Stimulated activated CD4-positive, alpha-beta T cell treated with anti-CD3 and anti-CD28 coated beads, Interleukin-2, amount 100 ng/mL, for 24 hours (primary cell): ENCODE measurements at places on chromosomes 11 and 22.

DNA sequence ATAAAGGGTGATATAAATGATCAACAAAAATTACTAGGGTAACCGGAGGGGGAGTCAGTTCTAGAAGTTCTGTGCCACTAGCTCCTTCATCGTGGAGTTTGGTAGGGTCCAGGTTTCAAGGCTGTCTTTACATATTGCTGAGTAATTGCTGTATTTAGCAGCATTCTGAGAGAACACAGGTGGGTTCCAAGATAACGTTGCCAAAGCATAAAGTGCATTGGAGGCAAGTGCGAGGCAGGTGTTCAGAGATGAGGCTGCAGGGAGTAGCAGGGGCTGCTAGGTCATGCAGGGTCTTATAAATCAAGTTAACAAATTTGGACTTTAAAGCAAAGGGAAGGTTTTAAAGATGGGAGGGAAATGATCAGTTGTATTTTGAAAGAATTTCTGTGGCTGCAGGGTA is 17.8 kb downstream of the SGSM3 start:
- no peak for DNase-seq

DNA sequence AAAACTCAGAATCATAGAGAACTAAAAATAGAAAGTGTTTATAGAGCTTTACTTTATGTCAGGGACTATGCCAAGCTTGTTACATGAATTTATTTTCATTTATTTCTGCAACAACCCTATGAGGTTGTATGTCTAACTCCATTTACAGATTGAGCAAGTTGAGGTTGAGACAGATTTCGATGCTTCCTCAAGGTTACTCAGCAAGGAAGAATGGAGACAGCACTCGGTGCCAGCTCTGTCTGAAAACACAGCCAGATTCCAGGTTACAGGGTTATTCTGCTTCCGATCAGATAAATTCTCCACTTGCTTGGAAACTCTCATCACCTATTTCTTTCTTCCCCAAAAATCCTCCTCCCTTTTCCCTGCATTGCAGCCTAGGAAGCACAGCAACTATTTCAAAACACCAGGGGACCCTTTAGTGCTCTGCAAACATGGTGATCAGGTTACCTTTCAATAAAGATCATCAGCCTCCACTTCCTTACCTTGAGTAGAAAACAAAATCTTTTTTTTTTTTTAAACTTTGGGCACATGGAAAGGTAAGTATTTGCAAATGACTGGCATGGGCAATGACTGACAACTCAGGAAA is 7.0 kb downstream of the MMP3 start:
- DNase-seq, result no peak

- DNase-seq, result no peak
These were observed 242.9 kb downstream of the NELL1 start for GRCh38 chr11:20912065-20912821.

DNA sequence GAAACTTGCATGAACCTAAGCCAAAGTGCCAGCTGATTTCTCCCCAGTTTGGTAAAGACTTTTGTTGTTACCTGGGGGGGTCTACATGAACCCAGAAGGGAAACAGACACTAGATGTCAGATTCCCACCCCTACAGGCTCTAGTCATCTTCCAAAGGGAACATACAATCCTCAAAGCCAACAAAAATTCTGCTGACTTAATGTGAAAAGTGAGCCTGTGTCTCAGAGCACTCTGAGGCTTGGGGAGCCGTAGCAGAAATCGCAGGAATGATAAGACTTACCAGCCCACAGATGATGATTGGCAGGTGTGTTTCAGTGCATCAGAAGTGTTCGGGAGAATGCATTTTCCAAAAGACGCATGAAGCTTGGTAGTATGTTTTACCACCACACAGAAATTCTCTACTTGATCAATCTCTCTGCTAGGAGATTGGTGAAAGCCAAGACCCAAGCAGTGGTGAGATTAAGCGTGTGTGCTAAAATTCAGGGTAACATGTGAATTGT is 187.1 kb downstream of the DBX1 start:
- no peak for DNase-seq

DNA sequence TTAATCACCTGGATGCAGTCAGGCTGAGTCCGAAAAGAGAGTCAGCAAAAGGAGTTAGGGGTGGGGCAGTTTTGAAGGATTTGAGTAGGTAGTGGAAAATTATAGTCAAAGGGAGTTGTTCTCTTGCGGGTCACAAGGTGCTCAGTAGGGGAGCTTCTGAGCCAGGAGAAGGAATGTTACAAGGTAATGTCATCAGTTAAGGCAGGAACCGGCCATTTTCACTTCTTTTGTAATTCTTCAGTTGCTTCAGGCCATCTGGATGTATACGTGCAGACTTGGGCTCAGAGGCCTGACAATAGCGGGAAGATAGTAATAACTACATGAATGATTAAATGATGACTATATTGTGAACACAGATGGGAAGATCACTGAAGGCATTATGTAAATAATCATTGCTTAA is 6.2 kb downstream of the SC5D start:
- DNase-seq, result no peak

DNA sequence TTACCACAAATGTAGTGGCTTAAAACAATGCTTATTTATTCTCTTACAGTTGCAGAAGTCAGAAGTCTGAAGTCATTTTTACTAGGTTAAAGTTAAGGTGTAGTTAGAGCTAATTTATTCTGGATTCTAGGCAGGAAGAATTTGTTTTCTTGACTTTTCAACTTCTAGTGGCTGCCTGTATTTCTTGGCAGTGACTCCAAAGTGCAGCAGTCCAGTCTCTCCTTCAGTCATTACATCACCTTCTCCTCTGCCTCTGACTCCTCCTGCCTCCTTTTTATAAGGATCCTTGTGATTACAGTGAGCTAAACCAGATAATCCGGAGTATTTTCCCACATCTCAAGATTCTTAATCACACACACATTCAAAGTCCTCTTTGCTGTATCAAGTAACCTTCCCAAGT is 581.4 kb downstream of the KCNA4 start:
- no peak for DNase-seq

- peak; percentile 63 for DNase-seq
These were observed 1.9 kb upstream of the ADM start for GRCh38 chr11:10302744-10303557.

GRCh38 chr11:39542460-39542859 is 1917.0 kb downstream of the LRRC4C start:
- DNase-seq, result no peak

DNA sequence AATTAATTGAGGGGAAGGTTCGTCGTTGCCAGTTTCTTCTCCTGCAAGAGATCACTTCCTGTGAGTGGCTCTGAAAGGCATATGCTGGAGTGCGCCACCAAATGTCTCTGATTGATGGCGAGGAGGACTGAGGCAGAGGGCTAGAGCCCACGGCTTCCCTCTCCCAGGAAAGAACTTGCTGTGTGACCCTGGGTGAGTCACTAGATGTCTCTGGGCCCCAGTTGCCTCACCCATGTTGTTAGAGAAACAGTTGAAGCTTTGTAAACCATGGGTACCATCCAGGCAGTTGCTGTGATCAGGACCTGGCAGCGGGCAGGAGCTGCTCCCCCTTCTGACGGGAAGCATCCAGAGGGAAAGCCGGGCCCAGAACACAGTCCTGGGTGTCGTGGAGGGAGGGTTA is 3.2 kb downstream of the ABCG4 start:
- no peak for DNase-seq

DNA sequence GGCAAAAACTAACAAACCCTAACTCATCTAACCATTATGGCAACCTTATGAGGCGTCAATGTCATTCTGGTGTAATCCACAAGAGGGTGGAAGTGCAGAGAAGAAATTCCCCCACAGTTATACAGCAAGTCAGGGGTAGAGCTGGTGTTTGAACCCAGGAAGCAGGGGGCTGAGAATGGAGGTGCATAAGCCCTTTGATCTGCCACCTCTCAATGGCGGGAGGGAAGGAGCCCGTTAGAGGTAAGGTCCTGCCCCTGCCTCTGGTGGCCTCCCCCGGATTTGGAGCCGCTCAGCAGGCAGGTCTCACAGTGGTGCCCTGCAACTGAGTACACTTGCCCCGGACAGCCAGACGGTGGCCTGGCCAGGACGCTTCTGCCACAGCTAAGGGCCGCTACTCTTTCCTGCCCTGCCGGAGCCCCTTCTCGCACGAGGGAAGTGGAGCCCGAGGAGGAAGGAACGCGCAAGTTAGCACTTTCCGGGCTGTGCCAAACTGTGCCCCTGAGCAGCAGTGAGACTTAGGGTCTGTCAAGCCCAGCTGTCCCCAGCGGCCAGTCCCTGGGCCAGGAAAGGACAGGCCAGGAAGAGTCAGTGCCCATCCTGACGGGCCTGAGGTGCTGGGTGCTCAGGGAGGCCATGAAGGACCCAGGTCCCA is 1.1 kb downstream of the FXYD2 start:
- DNase-seq, result no peak

DNA sequence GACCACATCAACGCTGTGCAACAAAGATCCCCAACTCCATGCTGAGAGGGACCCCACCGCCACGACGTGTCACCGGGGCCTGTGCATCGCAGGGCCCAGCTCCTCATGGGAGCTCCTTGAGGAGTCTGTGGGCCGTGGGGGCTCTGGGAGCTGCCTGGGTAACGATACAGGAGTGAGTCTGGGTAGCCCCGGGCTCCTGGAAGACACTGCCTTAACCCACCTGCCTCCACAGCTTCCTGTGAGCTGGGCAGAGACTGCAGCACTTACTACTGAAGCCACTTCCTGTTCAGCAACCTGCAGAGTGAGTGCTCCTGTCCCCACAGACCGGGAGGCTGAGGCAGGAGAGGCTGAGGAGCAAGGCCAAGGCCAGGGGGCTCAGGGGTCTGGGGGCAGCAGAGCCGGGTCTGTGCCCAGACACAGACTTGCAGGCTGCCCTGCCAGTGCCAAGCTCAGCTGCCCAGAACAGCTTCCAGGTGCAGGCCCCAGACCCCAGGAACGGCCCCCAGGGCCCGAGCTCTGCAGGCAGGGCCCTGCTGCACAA is 226.7 kb downstream of the BRD1 start:
- DNase-seq, result no peak

- no peak for DNase-seq
These were observed 195.5 kb upstream of the CADM1 start for GRCh38 chr11:115699733-115700132.

DNA sequence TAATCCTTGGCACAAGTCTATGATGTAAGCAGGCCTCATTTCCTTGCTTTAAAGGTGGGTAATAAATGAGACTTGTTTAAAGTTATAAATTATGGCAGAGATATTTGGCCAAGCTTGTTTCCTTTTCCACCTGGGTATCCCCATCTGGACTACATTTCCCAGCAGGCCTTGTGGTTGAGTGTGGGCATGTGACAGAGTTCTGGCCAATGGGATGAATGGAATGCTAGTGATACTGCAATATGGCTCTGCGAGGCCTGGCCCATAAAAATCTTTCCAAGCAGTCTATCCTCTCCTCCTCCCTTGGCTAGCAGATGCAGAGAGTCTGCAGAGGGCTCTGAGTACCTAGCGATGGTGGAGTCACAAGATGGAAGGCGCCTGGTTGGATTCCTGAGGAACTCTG is 102.5 kb downstream of the TIMP3 start:
- no peak for DNase-seq

GRCh38 chr22:37043828-37044538 is 7.6 kb upstream of the KCTD17 start:
- DNase-seq, result peak; percentile 65

DNA sequence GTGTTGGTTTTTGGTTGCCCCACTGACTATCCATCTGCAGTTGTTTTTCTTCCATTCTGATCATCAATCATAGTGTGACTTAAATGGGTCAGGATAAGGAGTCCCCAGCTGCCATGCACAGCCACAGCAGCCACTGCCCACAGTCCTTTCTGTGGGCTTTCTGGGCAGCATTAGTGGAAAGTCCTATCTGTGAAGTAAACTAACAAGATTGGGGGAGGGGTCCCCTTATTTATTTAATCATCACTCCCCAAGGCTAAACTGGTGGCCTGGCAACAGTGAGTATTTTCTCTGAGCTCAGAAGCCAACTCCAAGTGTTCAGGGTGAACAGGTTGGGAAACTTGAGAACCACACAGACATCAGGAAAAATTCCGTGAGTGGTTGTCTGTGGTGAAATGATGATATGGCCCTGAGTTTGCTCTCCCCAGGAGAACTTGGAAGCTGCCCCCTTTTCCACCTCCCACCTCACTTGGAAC is 145.0 kb downstream of the CCDC34 start:
- DNase-seq, result no peak

DNA sequence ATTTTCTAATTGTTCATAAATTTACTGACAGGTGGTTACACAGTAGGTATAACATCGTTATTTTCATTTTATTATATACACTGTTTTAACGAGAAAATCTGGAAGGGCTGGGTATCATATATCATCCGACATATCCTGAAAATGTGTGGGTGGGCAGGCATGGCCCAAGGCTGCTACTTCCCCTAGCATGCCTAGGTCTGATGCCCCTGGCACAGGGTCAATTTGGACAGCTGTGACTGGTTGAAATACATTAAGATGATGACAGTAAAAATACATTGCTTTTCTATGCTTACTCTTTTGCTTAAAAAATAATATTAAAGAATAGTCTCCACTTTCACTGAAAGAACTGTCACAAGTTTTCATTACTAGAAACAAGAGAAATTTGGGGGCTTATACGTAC is 908.8 kb downstream of the OPCML start:
- no peak for DNase-seq

DNA sequence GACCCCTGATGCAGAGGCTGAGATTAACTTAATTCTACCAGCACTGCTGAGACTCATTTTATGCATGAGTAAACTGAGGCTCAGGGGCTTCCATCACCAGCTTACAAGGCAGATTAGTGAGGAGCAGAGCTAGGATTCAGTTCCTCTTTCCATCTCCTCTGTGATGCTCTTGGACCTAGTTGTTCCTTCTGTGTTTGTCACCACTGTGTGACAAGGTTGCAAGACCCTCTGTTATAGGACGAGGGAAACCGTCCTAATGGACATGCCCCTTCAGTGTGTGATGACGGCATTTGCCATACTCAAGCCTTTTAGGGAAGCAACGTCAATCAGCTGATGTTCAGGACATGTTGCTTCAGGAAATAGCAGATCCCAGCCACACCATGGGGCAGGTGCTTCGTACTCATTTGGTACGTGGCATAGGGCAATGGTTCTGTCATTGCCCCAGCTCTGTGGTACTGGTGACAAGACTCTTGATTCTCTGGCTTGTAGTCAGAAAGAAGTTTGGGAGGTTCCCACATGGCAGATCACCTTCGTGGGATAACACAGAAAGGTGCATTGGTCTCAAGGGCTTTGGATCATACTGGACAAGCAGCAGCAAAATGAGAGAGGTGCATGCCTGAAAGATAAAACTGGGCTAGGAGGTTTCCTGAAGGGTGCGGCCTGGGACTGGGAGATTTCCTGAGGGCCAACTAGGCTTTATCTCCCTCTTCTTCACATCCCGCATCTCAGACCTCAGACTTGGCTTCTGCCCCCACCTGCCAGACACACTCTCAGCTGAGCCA is 23.9 kb upstream of the CD44 start:
- no peak for DNase-seq

GRCh38 chr11:113578033-113578380 is 102.8 kb upstream of the DRD2 start:
- DNase-seq, result no peak

GRCh38 chr22:39574779-39575551 is 4.4 kb downstream of the CACNA1I start:
- DNase-seq, result no peak
